Activated naive CD8-positive, alpha-beta T cell treated with anti-CD3 and anti-CD28 coated beads for 36 hours (primary cell): ENCODE measurements at places on chromosomes 1 and 21.

DNA sequence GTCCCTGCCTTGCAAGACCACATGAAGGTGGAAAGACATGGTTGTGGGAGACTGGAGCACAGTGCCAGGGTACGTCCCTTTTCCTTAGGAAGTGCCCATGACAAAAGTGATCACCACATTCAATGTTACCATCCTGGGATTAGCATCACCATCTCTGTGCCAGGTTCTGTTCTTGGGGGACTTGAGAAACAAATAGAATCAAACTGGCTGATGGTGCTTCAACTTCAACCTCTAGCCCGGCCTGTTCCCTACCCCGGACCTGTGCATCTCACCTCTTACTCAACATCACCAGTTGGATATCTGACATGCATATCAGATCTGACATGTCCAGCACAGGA is 153.3 kb downstream of the GRIK3 start:
- no peak for DNase-seq

DNA sequence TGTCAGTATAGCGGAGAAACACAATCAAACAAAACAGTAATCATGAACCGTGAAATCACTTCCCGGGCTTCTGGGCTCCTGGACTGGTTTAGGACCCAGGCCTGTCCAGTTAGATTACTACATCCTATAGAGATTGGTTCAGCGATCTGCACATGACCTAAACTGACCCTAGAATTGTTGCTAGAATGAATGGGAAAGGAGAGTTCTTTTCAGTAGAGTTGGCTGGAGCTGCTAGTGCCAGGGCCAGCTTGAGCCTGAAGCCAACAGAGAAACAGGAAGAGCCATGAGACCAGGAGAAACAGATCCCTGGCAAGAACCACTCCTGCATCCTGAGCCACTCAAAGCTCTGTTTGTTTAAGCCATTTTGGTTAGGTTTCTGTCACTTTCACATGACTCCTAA is 474.3 kb upstream of the C1orf87 start:
- no peak for DNase-seq

DNA sequence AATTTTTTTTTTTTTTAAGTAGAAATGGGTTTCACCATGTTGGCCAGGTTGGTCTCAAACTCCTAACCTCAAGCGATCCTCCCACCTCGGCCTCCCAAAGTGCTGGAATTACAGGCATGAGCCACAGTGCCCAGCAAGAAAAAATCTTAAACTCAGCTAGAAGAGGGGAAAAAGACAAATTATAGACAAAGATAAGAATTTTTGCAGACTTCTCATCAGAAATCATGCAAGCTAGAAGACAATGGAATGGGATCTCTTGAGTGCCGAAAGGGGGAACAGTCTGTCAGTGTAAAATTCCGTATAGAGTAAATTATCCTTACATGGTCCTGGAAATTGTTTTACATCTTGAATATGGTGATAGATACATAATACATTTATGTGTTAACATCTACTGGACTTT is 294.4 kb downstream of the CAMTA1 start:
- no peak for DNase-seq

DNA sequence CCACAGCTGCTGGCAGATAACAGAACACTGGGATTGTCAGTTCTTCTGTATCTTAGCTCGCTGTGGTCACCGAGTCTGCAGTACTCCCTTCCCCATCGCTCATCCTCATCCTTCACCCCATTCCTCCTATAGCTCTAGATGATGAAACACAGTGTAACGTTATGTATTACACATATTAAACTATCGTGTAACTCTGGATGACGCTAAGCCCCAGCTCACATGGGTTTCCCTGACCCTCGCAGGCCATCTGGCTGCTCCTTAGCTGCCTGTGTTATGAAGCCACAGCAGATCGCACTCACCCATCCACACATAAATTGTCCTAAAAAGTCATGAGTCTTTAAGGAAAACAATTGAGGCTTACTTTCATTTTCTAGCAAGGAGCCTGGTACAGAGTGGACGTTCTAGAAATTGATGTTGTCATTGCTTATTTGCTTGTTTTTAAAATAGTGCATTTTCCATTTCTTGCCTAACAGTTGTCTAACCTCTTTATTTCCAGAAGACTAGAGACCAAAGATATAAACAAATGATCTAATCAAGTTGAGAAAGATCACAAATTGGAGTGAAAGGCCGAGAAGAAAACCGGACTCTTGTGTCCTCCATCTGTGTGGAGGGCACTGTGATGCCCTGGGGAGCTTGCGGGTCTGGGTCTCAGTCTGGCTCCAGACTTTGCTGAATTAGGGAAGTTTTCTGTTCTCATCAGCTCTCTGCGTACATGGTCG is 24.3 kb upstream of the PCP4 start:
- DNase-seq = no peak

DNA sequence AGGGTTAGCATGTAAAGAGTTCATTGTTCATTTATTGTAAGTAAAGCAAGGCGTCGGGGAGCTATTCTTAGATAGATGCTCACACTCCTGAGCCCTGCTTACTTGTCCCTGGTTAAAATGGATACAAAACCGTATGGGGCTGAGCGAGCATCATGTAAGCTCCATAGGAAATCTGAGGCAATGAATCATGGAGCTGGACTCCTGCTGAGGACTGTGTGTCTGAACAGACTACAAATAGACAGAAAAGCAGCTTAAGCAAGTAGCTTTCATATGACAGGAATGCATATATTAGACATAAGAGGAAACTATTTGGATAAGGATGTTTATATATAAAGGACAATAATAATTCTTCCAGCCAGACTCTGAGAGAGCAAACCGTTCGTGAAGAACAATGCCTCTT is 604.9 kb upstream of the PTBP2 start:
- DNase-seq = no peak

DNA sequence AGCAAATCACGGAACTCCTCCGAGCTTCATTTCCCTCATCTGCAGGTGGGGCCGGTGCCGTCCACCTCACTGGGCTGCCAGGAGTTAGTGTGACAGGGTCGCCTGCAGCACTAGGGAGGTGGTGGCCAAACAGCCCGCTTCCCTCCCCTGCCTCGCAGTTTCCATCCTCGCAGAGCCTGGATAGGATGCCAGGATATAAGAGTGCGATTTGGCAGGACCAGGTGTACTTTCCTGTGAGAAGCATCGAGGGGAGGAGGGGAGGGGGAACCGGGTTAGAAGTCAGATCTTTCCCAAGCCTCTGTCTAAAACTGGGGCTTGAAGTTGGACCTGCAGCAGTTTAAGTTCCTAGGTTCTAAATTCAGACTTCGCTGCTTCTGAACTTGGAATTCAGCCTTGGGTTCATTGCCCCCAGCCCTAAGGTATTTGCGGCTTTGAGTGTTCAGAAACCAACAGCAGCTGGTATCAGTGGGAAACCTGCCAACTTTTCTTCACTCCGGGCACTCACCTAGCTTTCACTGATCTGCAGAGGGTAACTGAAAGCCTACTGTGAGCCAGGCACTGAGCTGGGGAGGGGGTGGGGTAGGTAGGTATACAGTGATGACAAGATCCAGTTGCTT is 1.7 kb upstream of the JUN start:
- DNase-seq = peak; percentile 12

GRCh38 chr1:41025979-41026819 is 4.7 kb upstream of the SLFNL1 start:
- no peak for DNase-seq

- no peak for DNase-seq
Observed at GRCh38 chr1:215643592-215644321, 76.7 kb downstream of the KCTD3 start.

DNA sequence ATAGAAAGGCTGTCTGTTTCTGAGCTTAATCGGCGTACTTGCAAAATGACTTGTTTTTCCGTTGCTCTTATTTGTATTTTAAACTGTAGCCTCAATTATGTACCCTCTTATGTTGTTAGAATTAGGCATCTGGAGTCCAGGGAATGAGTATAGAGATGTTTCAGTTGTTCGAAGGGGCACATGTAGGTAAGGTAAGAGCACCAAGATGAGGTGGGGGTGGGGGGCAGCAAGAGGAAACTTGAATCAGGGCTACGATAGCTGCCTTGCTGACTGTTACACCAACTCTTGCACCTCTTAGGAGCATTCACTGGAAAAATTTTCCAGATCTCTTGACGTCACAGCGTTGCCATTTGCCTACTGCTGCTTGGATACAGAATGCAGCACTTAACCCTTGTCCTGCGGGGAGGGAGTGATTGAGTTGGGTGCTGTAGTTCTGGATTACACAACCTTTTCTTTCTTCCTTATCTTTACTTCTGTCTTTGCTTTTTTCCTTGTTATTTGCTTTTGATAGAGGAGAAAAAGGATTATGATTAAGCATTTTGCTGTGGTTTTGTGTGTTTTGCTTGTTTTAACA is 3.2 kb downstream of the ATP1B1 start:
- no peak for DNase-seq

- no peak for DNase-seq
Observed at GRCh38 chr1:223704921-223705878, 7.1 kb upstream of the CAPN2 start.

DNA sequence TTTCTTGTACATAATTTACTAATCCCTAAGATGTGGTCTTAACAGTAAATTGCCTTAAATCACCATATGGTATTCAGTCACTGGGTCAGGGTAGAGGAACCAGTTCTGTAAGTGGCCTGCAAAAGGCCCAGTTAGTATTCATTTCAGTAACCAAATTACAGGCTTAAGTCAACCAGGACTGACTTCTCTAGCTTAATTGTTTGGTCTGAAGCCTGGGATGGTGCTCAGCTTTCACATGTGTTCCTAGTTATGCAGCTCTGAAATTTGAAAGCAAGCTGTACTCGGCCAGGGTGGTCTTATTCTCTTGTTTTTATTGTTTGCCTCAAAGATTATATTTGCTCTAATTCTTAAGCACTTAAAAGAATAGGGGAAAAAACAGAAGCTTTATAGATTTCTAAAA is 144.6 kb downstream of the MAGI3 start:
- no peak for DNase-seq

GRCh38 chr1:150118716-150119115 is 31.0 kb upstream of the PLEKHO1 start:
- DNase-seq = no peak

DNA sequence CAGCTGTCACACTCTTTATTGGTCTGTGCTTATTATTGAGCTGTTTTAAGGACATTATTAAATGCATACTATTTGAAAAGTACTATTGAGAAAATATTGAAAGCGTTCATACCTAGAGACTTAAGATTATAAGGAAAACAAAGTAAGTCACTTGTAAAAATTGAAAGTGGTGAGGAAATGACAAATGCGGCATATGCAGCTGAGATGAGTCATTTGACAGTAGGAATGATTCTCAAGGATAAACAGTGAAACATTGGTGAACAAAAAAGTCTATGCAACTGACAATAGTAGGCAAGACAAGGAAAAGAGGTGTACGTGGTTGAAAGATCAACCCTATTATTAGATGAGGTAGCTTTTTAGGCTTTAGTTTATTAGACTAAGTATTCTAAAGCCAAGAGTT is 82.6 kb upstream of the MAP10 start:
- DNase-seq = no peak

- peak; percentile 28 for DNase-seq
Observed at GRCh38 chr1:156766298-156767100, 836 bp upstream of the PRCC start.

GRCh38 chr1:109802901-109803561 is 39.3 kb upstream of the EPS8L3 start:
- DNase-seq = no peak

GRCh38 chr1:3759796-3760195 is 7.5 kb downstream of the CCDC27 start:
- DNase-seq = no peak

- no peak for DNase-seq
Observed at GRCh38 chr1:7341145-7341905, 429.8 kb upstream of the VAMP3 start.

DNA sequence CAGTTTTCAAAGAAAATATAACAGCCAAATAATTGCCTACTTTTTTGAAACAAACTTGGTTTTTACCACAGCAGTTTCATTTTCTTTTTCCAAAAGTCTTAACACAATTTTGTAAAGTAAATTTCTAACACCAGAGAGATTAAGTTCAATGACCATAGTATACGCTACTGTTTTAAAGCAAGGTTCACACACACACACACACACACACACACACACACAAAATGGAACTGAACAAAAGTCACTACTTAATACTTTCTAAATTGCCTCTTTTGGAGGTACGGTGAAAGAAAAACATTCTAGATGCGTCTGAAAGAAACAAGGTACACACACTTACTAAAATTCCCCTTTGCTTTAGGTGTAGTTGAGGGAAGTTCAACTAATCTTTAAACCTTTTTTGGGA is 30.1 kb downstream of the C21orf91 start:
- no peak for DNase-seq

DNA sequence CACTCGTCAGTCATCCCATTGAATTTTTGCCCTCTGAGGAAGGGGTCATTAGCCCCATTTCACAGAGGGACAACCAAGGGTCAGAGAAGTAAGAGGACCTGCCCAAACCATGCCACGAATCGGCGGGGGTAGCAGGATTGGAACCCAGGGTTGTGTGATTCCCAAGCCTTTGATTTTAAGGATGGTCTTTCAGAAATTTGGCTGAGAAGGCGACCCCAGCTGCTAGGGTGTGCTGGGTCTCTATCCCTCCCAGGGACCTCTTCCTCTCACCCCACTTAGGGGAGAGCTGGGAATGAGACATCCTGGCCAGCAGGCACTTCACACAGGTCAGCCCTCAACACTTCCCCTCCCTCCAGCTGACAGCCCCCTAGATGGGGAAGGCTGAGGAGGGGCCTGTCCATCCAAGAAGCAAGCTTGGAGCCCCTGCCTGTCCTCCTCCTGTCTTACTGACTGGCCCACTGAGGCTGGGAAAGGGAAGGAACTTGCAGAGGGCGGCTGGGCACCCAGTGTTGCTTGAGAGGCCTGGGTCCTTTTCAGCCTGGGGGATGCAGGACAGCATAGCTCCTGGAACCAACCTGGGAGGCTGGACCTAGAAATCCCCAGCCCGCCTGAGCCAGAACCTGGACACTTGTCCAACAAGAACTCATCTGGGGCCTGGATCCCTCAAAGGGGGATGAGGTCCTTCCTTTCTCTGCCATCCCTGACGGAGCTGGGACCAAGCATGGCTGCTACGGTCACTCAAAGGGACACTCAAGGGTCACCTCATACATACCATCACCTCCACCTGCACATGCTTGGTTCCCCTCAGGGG is 1.7 kb downstream of the SDC3 start:
- DNase-seq = no peak

GRCh38 chr1:184365699-184366098 is 21.1 kb upstream of the C1orf21 start:
- no peak for DNase-seq

DNA sequence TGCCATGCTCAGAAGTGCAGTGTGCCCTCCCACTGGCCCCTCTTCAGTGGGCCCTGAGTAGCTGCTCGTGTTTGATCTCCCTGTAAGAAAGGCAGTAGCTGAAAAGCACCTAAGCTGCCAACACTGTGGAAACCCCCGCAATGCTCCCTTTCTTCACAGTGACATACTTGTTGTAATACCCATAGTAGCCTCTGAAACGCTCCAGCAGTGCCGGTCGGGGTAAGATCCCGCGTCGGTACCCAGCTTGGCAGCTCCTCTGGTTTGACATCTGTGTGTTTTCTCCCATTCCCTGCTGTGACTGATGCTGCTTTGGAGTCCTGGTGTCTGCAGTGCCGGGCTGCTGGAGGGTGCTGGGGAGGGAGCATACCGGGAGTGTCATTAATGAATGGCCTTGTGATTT is 3.6 kb downstream of the CHAF1B start:
- DNase-seq = no peak
